ENCODE measurements at places on chromosomes 16 and 17. TPM values are rescaled to one million over a fixed set of nuclear protein-coding genes. Genes with fewer than 3 reads are reported as not detected.

The AANAT gene
- not detected for total RNA-seq

The TMEM97 gene
- 9.0 TPM for total RNA-seq

The SLC47A1 gene
- 10.2 TPM for total RNA-seq

The C1QTNF8 gene
- 0.65 TPM for total RNA-seq

The HIC1 gene
- 12.9 TPM for total RNA-seq

The CPHXL2 gene
- not detected for total RNA-seq

The HOXB5 gene
- not detected for total RNA-seq

The TBCD gene
- 38.8 TPM for total RNA-seq

The TLCD3B gene
- total RNA-seq, result 0.11 TPM

The ZSCAN10 gene
- total RNA-seq, result not detected

The RCVRN gene
- total RNA-seq, result not detected

The CDK3 gene
- total RNA-seq, result 0.78 TPM

The PRAC1 gene
- not detected for total RNA-seq

The NPW gene
- 0.39 TPM for total RNA-seq

The NPIPB8 gene
- total RNA-seq, result under 0.01 TPM

The PLCG2 gene
- 0.54 TPM for total RNA-seq

The IGF2BP1 gene
- total RNA-seq, result 0.97 TPM

The ARHGDIG gene
- total RNA-seq, result 0.22 TPM

The SLX1B gene
- total RNA-seq, result 11.6 TPM

The C16orf54 gene
- not detected for total RNA-seq

The IQCK gene
- 13.1 TPM for total RNA-seq

The ASPA gene
- 0.26 TPM for total RNA-seq

The PRSS36 gene
- 0.91 TPM for total RNA-seq

The PPP1R27 gene
- not detected for total RNA-seq

The CCL15 gene
- total RNA-seq, result not detected

The KRT33A gene
- not detected for total RNA-seq

The EXOC7 gene
- 94.1 TPM for total RNA-seq

The CCL23 gene
- total RNA-seq, result not detected

The BEAN1 gene
- 0.11 TPM for total RNA-seq

The NPLOC4 gene
- 78.3 TPM for total RNA-seq

The TBC1D3 gene
- not detected for total RNA-seq

The MGAT5B gene
- 0.26 TPM for total RNA-seq

The TBX6 gene
- total RNA-seq, result 0.39 TPM

The ZNF624 gene
- total RNA-seq, result 8.1 TPM

The LGALS9B gene
- not detected for total RNA-seq

The ANKRD40CL gene
- not detected for total RNA-seq

The MRPL27 gene
- 64.1 TPM for total RNA-seq

The MYH11 gene
- 0.11 TPM for total RNA-seq

The HCFC1R1 gene
- 12.8 TPM for total RNA-seq

The ZNF629 gene
- 14.5 TPM for total RNA-seq

The ZNF276 gene
- total RNA-seq, result 8.2 TPM

The P3H4 gene
- total RNA-seq, result 41.6 TPM

The VMO1 gene
- total RNA-seq, result 0.26 TPM

The KRTAP4-3 gene
- total RNA-seq, result not detected

The TNP2 gene
- total RNA-seq, result not detected

The NOTUM gene
- total RNA-seq, result not detected

The KRT39 gene
- total RNA-seq, result not detected

The NXPH3 gene
- 6.0 TPM for total RNA-seq

The PRSS33 gene
- not detected for total RNA-seq

Data from articular chondrocyte of knee joint (primary cell).